Type B pancreatic cell (in vitro differentiated cells): ENCODE measurements at places on chromosomes 11 and 22. TPM values are rescaled to one million over a fixed set of nuclear protein-coding genes. Genes with fewer than 3 reads are reported as not detected.

The ANO9 gene
- total RNA-seq, result 25.3 and 66.6 TPM in 2 replicates

The TIMP3 gene
- 38.3 and 45.9 TPM in 2 replicates for total RNA-seq

The ENTHD1 gene
- not detected in 2 replicates for total RNA-seq

The ALDH3B1 gene
- total RNA-seq, result 0.95 and 1.7 TPM in 2 replicates

The NOX4 gene
- 3.4 and 3.7 TPM in 2 replicates for total RNA-seq
